ENCODE measurements at places on chromosomes 2 and 18.

DNA sequence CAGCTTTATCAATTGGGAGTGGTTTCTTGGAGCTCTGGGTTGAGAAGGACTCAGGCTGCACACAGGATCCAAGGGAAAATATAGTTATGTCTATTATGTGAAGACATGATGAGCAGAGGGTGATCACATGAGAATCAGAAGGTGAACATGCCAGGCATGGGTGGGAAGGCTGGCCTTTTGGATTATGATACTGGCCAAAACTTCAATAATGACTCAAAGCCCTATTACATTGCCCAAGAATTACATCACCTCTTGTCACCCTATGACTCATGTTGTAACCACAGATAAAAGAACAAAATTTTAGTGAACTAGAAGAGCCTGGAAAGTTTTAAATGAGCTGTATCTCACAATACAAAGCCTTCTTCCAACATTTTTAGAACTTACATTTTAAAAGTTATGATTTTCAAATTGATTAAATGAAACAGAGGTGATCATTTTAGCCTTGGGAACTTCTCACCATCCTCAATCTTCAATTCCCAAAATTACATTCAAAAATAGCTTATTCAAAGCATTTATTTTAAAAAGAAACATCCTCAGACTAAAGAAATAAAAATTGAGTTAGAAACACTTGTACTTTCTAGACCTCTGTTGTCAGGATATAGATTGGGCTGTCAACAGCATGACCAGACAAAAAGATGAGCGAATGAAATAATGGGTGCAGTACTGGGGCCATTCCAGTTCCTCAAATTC, 428.3 kb downstream of the MBD2 start:
- DNase-seq: no peak

GRCh38 chr2:20198001-20198400, 26.9 kb downstream of the SDC1 start:
- DNase-seq: no peak

DNA sequence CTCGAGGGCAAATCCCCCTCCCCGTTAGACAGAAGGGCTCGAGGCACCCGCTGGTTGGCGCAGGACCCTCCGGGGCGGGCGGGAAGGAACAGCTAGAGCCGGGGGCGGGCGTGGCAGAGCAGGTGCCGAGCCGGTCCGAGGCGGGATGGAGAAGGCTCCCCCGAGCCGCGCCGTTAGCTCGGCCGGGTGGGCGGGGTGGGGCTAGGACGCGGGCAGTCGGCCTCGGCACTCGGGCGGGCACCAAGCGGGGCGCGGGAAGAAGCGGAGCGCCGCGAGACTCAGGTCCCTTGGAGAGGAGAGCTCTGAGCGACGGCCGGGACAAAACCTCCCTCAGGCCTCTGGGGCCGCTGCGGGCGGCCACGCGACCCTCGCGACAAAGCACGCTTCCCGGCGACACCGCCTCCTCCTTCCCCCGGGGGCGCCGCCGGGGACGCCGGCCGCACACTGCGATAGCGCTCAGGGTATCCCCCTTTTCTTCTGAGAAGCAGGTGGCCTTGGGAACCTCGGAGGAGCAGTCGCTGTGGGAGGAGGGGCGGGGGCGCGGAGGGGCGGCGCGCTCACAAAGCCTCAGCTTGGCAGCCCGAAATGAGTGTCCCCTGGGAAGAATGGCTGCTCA, 721 bp downstream of the FHOD3 start:
- DNase-seq: no peak

- no peak for DNase-seq
Observed at GRCh38 chr2:113233593-113234550, 44.8 kb downstream of the PAX8 start.

DNA sequence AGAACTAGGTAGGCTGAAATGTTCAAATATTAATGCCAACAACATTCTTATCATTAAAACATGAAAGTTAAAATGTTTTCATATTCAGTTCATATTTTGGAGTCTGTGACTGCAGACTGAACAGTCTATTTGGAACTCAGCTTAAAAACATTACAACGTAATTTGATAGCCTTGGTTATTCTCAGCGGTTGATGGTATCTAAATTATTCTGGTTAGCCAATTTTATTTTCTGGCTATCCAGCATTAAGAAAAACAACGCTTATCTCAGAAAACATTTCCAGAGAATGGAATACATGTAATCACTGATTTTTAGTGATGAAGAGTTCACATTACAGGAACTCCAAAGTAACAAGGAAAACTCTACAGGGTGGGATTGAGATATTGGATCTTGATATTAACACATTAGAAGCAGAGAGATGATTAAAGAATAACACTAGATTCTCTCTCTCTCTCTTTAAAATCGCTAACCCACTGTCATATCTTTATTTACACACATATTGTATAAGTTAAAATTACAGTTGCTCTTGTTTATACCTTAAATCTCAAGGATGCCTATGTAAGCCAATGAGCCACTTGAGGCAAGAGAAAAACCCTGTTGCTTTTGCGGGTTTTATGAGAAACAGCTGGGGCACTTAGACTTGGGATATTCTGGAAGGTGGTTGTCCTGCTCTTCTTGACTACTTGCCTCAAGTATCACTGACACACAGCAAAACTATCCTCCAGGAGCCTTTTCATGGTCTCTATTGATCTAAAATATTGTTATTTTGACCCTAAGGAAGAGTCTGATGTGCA, 84.9 kb downstream of the ICOS start:
- no peak for DNase-seq

DNA sequence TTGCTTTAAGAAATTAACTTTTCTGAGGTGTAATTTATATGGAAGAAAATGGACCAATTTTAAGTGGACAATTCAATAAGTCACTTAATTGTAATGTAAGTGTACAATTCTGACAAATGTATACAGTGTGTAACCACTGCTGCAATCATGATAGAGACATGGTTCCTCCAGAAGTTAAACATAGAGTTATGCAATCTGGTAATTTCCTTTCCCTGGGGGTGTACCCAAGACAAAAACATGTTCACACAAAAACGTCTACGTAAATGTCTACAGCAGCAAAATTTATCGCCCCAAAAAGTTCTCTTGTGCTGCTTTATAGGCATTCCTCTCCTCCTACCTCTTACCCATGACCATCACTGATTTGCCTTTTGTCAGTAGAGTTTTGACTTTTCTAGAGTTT, 141.5 kb downstream of the AQP4 start:
- DNase-seq: no peak

- DNase-seq: no peak
Observed at GRCh38 chr18:64993695-64994094, 757.1 kb upstream of the CDH7 start.

DNA sequence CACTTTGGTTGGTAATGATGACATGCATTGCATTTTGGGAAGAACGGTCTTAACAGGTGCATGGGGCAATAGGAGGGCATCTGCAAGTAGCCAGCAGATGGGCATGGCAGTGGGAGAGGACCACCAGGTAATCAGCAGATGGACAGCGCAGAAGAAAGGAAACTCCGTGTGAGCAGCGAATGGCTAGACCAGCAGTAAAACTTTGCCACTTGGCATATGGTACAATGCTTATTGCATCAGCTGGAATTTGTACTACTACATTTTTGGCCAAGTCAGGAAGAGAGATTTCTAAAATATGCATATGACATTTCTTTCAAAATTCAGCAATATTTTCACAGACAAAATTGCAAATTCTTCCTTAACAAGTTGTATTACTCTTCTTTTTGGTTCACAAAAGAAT, 768.5 kb downstream of the LRP1B start:
- DNase-seq: no peak

DNA sequence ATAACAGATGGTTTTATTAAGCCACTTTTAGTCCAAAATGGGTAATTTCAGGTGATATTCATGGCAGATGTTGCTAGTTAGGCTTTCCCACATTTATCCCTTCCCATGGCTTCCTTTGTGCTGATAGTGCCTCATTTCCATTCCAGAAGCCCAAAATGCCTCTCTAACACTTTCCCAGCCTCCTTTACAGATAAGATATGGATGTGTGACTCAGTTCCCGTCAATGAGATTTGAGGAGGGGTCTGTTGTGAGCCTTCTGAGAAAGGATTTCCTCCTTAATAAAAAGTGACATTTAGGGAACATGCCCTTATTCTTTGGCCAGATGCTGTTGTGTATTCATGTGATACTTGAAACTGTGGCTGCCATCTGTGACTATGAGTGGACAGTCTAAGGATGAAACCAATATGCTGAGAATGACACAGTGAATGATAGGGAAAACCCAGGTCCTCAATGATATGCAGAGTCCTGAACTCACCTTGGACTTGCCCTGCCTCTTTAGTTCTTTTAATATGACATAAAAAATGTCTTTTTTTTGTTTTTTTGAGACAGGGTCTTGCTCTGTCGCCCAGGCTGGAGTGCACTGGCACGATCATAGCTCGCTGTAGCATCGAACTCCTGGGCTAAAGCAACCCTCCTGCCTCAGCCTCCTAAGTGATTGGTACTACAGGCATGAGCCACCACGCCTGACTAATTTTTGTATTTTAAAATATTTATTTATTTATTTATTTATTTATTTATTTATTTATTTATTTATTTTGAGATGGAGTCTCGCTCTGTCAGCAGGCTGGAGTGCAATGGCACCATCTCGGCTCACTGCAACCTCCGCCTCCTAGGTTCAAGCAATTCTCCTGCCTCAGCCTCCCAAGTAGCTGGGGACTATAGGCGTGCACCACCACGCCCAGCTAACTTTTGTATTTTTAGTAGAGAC, 5.8 kb upstream of the ACSL3 start:
- DNase-seq: no peak

DNA sequence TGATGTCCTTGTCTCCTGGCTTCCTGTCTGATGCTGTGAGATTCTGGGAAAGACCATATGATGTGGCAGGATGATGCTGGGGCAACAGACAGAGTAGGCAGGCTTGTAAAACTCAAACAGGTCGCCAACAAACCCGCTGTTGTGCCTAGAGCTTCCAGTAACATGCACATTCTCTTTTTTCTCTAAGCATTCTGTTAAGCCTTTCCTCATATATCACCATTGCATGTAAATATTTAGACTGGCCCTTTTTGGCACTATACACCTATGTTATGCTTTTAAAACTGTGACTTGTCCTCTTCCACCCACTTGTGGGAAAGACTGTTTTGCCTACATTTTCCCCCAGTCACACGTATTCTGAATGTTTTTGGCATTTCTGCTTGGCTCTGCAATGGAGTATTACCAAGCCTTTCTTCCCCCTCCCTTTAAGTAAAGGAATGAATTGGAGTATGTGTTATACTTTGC, 250.4 kb upstream of the TANK start:
- DNase-seq: no peak

DNA sequence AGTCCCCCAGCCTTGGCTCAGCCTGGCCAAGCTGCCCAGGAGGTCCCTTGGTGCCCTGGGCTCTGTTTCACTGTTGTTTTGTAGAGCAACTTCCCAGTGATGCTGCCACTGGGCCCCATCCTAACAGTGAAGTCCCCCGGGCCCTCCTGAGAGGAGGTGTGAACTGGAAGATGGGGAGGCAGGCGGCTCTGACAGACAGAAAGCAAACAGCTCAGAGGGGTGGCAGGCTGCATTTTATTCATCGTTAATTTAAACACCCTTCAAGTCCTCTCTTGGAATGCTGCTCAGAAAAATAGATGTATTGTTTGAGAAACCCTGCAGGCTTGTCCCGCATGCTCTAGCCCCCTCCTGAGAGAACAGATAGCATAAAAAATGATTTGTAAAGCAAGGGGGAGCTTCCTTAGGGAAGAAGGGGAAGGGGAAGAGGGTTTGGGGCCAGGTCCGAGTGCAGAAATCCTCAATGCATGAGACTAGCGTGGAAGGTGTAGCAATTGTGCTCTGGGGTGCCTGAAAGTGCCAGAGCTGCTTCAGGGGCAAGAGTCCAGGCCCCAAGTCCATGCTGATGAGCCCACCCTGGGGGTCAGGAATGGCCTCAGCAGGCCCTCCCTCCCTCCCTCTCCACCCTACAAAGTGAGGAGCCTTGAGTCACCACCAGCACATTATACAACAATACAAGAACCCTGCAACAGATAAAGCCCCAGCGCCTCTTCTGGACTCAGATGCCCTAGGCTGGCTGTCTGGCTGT, 113.6 kb downstream of the MSH2 start:
- DNase-seq: no peak

GRCh38 chr2:128602038-128602698, 283.5 kb upstream of the HS6ST1 start:
- DNase-seq: no peak

- DNase-seq: no peak
Observed at GRCh38 chr18:5447442-5447841, 96.4 kb downstream of the EPB41L3 start.

GRCh38 chr2:133266926-133267590, 301.2 kb downstream of the NCKAP5 start:
- DNase-seq: no peak

- no peak for DNase-seq
Observed at GRCh38 chr2:119715409-119716283, 36.6 kb downstream of the TMEM177 start.

DNA sequence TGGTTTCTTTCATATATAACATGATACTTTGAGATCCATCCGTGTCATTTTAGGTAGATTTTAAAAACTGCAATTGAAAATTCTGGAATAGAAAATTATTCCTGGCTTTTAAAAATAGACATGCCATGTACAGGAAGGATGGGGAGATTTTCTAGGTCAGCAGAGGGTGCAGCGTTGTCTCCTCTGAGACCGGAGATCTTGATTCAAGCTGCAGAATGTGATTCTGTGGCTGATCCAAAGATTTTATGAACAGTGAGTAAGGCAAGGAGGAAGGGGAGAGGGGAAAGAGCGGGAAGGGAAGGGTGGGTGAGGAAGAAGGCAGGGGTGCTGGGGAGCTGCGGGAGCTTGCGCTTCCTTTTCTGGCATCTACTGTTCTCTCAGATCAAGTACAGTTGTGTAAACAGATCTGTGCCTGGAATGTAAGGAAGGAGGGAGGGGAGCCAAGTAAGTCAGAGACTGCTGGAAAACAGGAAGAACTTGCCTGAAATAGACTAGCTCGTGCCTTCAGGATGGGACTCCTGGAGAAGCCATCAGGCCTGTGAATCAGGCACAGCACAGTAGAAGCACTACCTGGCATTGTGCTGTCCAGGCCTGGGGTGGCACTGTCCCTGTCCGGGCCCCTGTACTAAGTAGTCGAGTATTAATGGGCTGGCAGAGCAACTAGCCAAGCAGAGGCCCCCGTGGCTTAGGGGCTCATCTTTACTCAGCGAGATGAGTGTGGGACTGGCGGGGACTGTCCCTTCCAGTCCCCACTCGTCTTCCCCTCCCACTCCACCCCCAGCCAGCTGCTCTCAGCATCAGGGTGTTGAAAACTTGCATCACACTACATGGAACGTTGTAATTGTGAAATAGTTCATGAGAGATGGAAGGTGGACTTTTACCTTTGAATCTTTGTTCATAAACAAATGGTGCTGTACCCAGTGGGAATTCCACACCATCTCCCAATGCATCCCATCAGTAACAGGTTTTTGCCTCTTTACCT, 163.5 kb downstream of the UXS1 start:
- no peak for DNase-seq
